ENCODE measurements at places on chromosomes 6 and 20.

GRCh38 chr6:107536180-107536961 lies 46.5 kb downstream of the SOBP start:
- no peaks in the 10 kb centered on the region for H3K36me3 ChIP-seq
- no peak for DNase-seq
- no peak overlapping the region for H3K4me3 ChIP-seq
- no peaks in the 10 kb centered on the region for H3K27me3 ChIP-seq
- H3K4me1 ChIP-seq, result no peaks in the 10 kb centered on the region

DNA sequence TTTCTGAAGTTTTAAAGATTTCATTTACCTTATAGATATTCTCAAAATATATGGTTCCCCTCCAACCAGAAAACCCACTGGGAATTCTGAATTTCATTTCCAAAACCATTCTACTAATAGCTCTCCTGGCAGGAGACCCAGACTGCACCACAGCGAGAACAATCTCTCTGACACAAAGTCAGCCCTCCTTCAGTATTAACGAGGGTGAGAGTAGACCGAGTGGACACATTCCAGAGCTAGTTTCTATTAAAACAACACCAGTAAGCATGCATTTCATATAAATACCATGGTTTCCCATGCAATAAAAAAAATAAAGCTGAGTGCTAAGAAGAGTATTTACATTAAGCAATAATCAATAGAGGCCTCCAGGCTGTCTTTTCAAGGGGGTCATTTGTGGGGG lies 899.6 kb upstream of the SLC35B3 start:
- no peaks in the 10 kb centered on the region for H3K27me3 ChIP-seq
- no peaks in the 10 kb centered on the region for H3K36me3 ChIP-seq
- no peaks in the 10 kb centered on the region for H3K4me1 ChIP-seq
- no peak for DNase-seq
- no peak overlapping the region for H3K4me3 ChIP-seq
- H3K27ac ChIP-seq, result no peak overlapping the region

GRCh38 chr6:135002974-135003703 lies 51.5 kb downstream of the HBS1L start:
- H3K4me1 ChIP-seq, result no peaks in the 10 kb centered on the region
- H3K27ac ChIP-seq, result no peak overlapping the region
- H3K36me3 ChIP-seq, result no peaks in the 10 kb centered on the region
- DNase-seq, result no peak

DNA sequence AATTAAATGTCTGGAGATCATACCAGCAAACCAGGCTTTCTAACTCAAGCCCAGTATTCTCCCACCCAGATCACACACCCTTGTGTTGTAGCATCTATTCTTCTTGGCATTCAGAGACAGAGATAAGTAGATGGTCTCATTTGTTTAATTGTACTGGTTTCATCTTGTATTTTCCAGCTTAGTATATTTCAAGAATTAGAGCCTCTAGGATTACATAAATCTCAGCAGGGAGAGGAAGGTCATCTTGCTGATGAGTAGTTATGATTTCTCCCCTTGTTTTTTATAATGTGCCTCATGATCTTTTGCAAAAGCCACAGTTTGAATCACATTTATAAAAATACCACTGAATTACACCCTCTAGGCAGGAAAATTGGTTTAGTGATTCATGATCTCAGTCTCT lies 106.6 kb upstream of the NRSN1 start:
- H3K4me3 ChIP-seq, result no peak overlapping the region
- no peaks in the 10 kb centered on the region for H3K36me3 ChIP-seq
- H3K4me1 ChIP-seq, result no peaks in the 10 kb centered on the region
- no peak for DNase-seq
- no peak overlapping the region for H3K27ac ChIP-seq
- no peaks in the 10 kb centered on the region for H3K27me3 ChIP-seq

DNA sequence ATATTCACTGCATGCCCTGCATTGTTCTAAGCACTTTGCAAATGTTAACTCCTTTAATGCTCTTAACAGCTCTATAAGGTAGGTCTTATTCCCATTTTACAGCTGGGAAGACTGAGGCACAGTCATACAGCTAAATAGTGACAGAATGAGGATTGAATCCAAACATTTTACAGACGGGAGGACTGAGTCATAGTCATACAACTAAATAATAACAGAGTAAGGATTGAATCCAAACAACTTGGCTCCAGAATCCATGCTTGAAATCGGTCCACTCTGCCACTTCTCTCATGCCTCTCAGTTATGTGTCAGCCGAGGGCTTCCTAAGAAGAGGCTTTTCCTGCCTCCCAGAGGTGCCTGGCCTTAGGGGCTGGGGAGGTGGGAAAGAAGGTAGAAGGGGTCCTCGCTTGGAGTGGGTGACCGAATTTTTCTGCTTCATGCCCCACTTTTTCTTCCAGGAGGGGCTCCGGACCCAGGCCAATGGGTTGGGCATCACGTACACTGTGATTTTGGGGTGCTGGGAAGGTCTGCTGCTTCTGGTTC lies 137.4 kb upstream of the RNF24 start:
- H3K4me1 ChIP-seq, result peaks cover 9% of the 10 kb centered on the region
- H3K4me3 ChIP-seq, result no peak overlapping the region
- DNase-seq, result no peak
- H3K27me3 ChIP-seq, result peaks cover 10% of the 10 kb centered on the region

GRCh38 chr6:48817333-48818051 lies 645.6 kb downstream of the MMUT start:
- no peak overlapping the region for H3K4me3 ChIP-seq
- no peaks in the 10 kb centered on the region for H3K27me3 ChIP-seq
- no peak for DNase-seq
- no peaks in the 10 kb centered on the region for H3K36me3 ChIP-seq
- no peak overlapping the region for H3K27ac ChIP-seq

DNA sequence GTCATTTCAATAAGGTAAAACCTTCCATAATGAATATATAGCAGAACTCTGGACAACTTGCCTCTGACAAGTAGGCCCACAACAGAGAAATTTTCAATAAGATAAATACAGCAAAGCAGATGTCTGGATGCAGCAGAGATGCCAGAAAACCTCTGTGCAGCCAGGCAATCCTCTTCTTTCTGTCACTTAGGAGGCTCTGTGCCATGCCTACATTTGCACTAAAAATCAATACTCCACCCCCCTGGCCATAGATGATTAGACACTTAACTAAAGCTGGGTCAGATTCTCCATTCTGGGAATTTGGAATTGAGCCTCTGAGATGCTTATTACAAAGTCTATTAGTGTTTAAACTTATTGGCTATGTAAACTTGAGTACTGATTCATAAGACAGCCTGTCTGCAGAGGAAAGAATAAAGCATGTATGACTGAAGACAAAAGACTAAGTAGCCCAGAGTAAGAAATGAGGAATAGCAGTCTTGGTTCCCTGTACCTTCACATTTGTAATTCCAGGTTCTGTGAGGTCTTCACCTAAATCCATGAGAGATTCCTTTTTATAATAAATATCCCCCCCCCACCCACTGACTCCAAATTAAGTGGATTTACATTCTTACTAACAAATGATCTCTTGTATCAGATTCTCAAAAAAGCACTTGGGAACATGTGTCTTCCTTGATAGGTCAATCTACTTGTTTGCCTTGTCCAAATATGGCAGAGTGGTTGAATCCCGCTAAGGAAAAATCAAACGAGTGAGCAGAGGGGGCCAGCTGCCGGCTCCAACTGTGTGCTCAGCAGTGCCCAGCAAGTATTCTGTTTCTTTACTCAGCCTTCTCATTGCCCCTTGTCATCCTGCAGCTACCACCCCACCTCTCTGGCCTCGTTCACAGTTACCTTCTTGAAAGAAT lies 20.4 kb downstream of the MAN1A1 start:
- no peak overlapping the region for H3K27ac ChIP-seq
- H3K27me3 ChIP-seq, result no peaks in the 10 kb centered on the region
- no peak for DNase-seq
- peaks cover 2% of the 10 kb centered on the region for H3K4me1 ChIP-seq

DNA sequence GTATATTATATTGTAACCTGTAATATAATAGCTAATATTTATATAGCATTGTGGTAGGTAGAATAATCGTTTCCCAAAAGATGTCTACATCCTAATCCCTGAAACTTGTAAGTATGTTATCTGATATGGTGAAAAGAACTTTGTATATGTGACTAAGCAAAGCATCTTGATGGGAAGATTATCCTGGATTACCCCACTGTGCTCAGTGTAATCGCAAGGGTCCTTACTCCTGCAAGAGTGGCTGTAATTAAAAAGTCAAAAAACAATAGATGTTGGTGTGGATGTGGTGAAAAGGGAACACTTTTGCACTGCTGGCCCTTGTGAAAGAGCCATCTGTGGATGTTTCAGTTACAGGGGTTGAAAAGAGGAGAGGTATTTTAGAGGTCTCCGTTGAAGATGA lies 95.2 kb downstream of the EDN1 start:
- H3K27ac ChIP-seq, result no peak overlapping the region
- no peak for DNase-seq
- H3K27me3 ChIP-seq, result no peaks in the 10 kb centered on the region

DNA sequence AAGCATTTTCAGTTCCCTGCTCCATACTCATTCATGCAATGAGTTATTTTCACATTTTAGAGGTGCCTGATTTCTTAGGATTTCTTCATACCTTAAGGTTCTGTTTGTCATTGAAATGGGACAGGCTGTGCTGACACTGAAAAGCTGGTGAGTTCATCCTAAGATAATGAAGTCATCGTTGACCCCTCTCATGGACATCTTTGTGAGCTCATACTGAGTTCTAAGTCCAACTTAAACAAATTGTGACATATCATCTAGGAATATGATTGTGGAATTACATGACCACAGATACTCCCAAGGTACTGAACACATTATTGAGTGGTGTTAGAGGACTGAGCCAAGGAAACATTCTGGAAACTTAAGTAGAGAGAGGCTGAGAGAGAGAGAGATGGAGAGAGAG lies 224.8 kb upstream of the JAG1 start:
- no peak overlapping the region for H3K4me3 ChIP-seq
- no peaks in the 10 kb centered on the region for H3K27me3 ChIP-seq
- H3K4me1 ChIP-seq, result no peaks in the 10 kb centered on the region
- no peak overlapping the region for H3K27ac ChIP-seq
- H3K36me3 ChIP-seq, result no peaks in the 10 kb centered on the region
